M059J (cell line): ENCODE measurements at places on chromosomes 11 and 22. TPM values are rescaled to one million over a fixed set of nuclear protein-coding genes. Genes with fewer than 3 reads are reported as not detected.

DNA sequence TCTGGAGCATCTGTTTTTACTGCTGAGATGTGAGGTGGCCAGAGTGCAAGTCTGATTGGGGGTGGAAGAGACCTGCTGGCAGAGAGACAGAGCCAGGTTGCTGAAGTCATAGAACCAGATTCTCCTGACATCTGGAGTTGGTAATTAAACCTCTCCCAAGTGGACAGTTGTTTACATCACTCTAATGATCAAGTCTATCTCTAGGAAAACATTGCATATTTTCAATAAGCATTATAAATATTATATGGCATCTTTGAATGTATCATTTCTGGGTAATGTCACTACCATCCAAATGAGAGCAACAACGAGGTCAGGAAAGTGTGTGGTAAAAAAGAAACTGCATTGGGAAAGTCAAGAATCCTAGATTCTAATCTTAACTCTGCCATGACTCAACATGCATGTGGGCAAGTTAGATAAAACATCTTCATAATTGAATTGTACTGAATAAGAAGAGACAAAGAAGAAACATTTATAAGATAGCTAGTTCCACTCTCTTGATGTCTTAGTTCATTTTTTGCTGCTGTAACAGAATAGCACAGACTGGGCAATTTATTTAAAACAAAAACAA, 351.2 kb upstream of the API5 start:
- no peak for DNase-seq

Gene PRR5L
- total RNA-seq = 72.9 and 81.1 TPM in 2 replicates

DNA sequence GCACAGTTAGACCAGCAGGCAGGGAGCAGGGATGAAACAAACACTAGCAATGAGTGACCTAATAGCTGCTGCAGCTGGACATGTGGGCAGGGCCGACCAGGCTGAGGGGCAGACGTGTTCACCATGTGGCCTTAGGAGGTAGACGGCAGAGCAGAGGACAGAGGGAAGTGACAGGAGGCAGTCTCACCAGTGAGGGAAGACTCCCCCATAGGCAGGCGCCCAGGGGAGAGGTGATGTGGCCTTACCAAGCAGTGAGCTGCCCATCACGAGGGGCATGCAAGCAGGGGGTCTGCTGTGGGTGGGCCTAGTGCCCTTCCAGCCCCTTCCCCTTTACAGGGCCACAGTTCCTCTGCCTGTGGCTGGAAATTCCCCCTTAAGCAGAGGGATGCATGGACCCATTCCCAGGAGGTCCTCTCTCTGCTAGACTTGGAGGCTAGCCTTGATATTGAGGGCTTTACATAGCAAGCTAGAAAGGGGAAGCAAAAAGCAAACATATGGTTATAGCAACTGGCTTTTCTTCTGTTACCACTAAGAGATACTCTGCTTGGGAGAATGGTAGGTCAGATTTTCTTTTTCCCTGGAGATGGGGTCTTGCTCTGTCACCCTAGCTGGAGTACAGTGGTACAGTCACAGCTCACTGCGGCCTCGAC, 67.6 kb downstream of the MPPED1 start:
- no peak for DNase-seq

Gene DAGLA
- total RNA-seq = 1.4 and 3.3 TPM in 2 replicates

Gene HBB
- total RNA-seq = not detected in 2 replicates

GRCh38 chr11:70193411-70194292, 9.4 kb upstream of the FADD start:
- no peak for DNase-seq
